Cerebellar nuclear complex (tissue), 1 donor: ENCODE measurements at places on chromosomes 3 and 15.

- no peak for DNase-seq
These were observed 24.8 kb upstream of the C15orf40 start for GRCh38 chr15:83036253-83036652.

- no peak for DNase-seq
These were observed 37.6 kb upstream of the SLC7A14 start for GRCh38 chr3:170623524-170623923.

DNA sequence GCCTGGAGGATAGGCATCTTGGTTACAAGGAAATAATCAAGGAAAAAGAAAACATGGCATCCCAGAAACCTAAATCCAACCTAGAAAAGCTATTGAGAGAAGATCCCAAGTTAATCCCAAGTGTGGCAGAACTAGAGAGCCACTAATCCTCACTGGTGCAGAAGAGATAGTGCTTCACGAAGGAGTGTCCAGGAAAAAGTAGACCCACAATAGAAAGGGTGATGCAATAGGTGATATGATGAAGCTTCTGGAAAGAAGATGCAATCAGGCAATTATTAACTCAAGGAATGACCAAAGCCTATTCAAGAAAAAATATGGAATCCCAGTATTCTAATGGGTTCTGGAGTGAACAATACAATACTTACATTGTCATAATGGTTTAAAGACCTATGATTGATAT, 95.2 kb downstream of the AQP9 start:
- DNase-seq: no peak

- DNase-seq: no peak
These were observed 135.3 kb downstream of the FEZF2 start for GRCh38 chr3:62238003-62238402.

DNA sequence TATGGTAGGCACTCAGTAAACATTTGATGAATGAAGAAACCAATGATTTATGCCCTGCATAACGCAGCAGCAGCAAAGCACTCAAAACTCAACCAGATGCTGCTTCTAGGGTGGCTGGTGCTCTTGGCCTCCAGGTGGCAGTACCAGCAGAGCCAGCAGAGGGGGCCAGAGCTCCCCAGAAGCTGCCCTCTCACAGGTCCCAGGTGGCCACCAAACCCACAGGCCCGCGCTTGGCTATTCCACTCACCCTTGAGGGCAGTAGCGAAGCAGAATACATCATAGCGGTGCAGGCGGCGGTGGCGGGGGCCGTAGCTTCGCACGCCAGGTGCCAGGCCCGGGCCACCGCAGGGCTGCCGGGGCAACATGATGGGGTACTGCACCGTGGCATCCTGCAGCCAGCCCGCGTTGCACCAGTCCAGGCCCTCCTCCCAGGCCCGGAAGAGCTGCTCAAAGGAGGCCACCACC, 16.6 kb downstream of the HAPLN3 start:
- no peak for DNase-seq

- no peak for DNase-seq
These were observed 209.8 kb upstream of the ZPLD1 start for GRCh38 chr3:102225005-102225404.

- DNase-seq: no peak
These were observed 253.2 kb downstream of the NR2F2 start for GRCh38 chr15:96583671-96584070.

DNA sequence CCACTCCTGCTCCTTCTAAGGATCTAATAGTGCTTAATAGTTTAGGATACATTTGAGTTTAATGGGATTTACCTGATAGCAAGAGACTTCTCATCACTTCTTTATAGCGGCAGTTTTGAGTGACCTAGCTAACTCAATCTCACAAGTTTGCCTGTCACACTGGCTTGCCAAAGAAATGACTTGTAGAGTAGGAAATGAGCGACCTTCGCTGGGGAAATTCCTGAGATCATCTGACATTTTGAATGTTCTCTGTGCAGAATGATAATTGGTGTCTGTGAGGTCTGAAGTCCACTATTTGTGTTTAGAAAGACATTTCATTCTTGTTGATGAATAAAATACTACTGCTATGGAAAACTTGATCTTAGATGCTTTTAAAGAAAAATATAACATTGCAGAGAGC, 30.3 kb downstream of the SUCLG2 start:
- no peak for DNase-seq

GRCh38 chr3:175066617-175067415, 207.7 kb downstream of the NAALADL2 start:
- no peak for DNase-seq

DNA sequence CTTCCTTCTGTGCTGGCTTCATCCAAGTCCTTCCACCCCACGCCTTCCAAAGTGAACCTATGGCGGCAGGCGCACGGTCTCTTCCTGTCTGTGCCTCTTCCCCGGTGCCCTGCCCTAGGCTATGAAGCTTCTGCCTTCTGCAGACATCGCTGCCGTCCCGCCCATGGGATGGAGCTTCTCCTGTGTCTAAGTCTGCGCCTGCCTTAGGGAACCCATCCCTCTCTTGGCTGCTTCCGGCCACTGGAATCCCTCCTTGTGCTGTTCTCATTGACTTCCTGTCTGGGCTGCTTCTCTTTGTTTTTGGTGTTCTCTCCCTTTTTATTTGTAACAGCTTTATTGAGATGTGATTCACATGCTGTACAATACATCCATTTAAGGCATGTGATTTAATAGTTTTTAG, 17.2 kb downstream of the CHCHD6 start:
- DNase-seq: no peak

- no peak for DNase-seq
These were observed 38.4 kb upstream of the RBP1 start for GRCh38 chr3:139577909-139578308.

DNA sequence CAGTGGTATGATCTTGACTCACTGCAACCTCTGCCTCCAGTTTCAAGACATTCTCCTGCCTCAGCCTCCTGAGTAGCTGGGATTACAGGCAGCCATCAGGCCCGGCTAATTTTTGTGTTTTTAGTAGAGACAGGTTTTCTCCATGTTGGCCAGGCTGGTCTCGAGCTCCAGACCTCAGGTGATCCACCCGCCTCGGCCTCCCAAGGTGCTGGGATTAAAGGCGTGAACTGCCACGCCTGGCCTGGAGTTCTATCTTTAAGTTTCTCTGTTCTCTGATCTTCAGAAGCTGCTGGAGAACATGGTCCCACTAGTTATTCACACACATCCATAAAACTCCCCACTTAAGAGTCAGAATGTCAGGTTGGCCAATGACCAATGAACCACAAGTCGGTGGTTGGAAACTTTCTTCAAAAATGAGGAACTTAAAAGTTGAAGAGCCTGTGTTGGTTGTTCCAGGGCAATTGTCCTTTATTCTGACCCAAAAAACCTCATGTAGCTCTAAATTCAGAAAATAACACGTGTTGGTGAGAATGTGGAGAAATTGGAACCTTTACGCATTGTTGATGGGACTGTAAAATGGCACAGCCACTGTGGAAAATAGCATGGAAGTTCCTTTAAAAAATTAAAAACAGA, 55.9 kb upstream of the PIK3CB start:
- no peak for DNase-seq

GRCh38 chr3:110262896-110263295, 808.7 kb upstream of the NECTIN3 start:
- no peak for DNase-seq

DNA sequence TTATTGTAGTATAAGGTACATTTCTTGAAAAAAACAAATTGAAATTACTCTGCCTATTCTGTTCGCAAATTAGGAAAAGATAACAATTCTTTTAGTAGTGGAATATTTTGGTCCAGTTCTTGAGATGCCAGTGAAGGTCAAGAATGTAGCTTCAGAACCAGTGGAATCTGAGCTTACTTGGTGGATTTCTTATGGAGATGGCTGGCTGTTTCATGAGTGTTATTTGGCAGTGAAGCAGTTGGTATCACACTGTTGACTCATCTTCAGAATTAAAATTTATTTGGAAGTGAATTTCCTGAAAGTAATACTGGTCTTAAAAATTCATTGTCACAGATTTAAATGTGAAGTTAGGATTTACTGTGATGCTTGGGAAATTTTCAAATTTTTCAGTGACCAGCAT, 19.1 kb downstream of the RNF13 start:
- DNase-seq: no peak

DNA sequence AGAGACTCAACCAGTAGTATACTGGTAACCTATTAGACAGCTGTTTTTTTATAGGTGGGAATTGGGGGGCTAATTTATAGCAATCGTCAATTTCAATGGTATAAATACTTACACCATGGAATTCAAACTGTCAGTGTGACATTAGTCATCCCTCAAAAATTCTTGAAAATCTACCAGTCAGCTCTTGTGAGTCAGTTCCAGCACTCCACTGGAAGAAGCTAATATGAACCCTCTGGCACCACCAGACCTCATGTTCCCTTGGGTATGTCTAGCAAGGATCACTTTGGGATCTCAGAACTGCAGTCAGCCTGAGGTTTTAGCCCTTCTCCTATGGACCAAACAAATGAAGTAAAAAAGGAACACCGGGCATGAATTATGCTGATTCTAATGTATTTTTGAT, 11.8 kb upstream of the UACA start:
- no peak for DNase-seq

- no peak for DNase-seq
These were observed 1010.8 kb downstream of the OTOL1 start for GRCh38 chr3:162507397-162507796.

DNA sequence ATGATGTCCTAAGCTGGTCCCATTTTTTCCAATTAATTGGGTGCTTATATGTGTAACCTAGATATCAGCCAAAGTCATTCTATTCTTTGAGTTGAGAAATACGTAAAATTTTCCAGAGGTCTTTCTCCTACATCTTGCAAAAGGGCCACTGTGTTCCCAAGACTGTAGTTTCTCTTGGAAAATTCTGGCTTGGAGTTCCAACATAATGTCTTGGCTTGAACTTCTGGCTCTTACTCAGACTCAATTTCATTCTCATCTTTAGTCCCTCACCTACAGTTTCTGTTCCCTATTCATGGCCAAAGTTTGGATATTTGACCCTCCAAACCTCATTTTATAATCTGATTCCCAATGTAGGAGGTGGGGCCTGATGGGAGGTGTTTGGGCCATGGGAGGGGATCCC, 201.4 kb upstream of the ARHGEF26 start:
- no peak for DNase-seq

- DNase-seq: no peak
These were observed 18.2 kb upstream of the CLDN16 start for GRCh38 chr3:190369668-190370295.

- DNase-seq: no peak
These were observed 53.0 kb downstream of the IQSEC1 start for GRCh38 chr3:13020159-13020750.

DNA sequence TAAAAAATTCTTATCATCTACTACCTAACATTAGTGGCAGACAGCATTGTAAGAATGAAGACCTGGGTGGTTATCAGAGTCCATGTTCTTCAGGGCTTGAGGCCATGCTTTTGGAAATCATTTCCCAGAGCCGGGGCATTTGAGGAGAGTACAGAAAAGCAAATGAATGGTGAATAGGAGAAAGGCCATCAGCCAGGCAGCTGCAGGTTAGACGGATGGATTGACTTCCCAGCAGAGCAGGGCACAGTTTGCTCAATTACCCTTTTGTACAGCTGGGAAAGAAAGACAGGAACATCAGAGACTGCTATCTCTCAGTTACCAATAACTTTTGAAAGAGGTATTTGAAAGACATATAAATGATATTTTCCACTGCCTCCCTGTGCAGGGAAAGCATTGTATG, 135.6 kb downstream of the ALCAM start:
- no peak for DNase-seq

DNA sequence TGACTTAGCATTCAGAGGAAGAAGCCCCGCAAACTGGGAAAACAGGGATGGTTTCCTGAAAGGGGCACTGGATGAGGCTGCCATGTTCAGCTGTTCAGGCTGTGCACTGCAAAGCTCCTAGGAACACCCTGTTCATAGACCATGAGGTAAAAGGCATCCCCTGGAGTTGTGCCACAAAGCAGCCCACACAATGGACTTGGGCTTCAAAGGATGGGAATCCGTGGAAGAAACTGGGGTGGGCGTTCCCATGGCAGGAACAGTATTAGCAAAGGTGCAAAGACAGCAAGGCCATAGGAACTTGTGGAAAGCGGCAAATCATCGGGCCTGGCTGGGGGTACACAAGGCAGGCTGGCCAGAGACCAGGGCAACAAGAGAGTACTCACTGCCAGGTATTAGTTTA, 8.9 kb downstream of the OXTR start:
- DNase-seq: no peak

DNA sequence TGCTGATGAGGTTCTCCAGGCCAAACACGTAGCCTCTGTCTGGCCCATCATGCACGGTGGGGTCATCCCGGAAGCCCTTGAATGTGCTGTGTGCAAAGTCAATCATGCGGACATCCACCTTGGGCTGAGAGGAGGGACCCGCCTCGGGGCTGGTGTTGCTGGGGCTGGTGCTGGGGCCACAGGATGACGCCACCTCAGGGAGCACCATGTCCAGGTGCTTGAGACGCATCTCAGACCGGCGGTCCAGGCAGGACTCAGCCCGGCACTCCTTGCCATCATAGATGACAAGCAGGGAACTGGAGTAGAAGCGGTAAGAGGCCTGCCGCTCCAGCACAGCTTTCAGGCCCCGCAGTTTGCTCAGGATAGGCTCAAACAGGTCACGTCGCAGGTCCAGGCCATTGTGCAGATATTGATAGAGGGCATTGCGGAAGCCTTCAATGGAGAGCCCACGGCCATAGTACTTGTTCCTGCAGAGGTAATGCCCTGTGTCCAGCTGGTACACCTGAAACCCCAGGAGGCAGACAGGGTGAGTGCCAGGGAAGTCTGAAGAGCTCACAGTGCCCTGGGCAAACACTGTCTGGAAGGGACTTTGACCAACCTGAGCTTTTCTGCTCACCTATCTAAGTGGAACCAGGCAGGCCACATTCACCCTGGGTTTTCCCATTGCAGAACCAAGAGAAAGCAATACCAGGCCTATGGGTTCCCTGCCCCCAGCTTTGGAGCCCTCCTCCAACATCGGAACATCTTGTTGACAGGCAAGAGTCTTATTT, 3.6 kb upstream of the GMPPB start:
- no peak for DNase-seq

GRCh38 chr3:189395825-189396224, 224.1 kb downstream of the TPRG1 start:
- DNase-seq: no peak

GRCh38 chr3:102883515-102883914, 448.7 kb downstream of the ZPLD1 start:
- DNase-seq: no peak
